Stimulated activated CD8-positive, alpha-beta memory T cell treated with anti-CD3 and anti-CD28 coated beads, Interleukin-4, amount 100 ng/mL, for 1 hour (primary cell): ENCODE measurements at places on chromosomes 11 and 22.

DNA sequence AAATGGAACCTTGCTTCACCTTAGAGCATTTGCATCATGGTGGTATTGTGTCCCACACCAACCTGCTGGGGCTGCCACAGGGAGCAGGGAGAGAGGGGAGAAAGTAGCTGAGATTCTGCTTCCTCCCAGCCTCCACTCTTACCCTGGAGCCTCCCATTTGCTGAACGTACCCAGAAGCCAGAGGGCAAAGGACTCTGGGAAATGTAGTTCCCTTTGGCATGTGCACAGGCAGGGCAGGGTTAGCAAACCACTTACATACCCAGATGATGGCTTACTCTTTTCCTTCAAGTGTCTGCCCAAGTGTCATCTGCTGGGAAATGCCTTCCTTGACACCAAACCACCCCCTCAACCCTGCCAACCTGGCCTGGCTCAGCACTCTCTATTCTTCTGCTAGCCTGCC lies 16.9 kb downstream of the SMIM38 start:
- DNase-seq: no peak

GRCh38 chr22:22555596-22555995 lies 3.5 kb downstream of the PRAME start:
- DNase-seq: no peak

GRCh38 chr11:67647471-67647870 lies 3.1 kb downstream of the ACY3 start:
- DNase-seq: no peak

DNA sequence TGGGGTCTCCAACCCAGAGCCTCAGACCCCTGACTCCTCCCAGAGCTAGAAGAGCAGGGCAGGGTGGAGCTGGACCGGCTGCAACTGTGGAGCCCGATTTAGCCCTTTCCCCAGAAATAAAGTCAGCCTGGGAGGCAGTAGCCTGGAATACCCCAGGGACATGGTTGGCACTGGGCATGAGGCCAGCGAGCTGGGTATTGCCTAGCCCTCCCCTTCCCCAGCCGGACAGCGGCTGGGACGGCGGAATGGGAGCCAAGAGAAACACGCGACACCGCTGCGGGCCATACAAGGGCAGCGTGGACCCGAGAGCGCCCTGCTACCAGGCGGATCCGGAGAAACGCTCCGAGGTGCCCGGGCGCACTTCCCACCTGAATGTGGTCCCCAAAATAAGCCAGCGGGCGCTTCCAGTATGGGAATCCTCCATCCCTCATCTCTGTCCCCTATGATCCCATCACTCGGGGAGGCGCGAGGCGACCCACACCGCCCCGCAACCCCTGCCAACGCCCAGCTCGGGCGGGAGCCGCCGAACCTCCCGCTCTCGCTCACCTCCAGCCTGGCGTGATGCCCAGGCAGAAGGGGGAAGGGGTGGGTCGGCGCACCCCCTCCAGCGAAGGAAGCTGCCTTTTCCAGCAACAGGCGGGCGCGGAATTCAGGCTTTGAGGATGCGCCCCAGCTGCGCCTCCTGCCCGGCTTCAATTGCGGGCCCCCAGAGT lies 758 bp downstream of the MCAM start:
- no peak for DNase-seq

GRCh38 chr11:35347173-35347878 lies 72.0 kb downstream of the SLC1A2 start:
- no peak for DNase-seq

- no peak for DNase-seq
These were observed 6.2 kb upstream of the FTH1 start for GRCh38 chr11:61973476-61974162.

- no peak for DNase-seq
These were observed 25.9 kb upstream of the SCARF2 start for GRCh38 chr22:20463324-20464095.

- no peak for DNase-seq
These were observed 1.4 kb downstream of the XBP1 start for GRCh38 chr22:28798810-28799605.

- no peak for DNase-seq
These were observed 5.4 kb downstream of the GRK2 start for GRCh38 chr11:67271541-67272284.

- DNase-seq: no peak
These were observed 12.4 kb downstream of the UCP2 start for GRCh38 chr11:73969991-73970800.

DNA sequence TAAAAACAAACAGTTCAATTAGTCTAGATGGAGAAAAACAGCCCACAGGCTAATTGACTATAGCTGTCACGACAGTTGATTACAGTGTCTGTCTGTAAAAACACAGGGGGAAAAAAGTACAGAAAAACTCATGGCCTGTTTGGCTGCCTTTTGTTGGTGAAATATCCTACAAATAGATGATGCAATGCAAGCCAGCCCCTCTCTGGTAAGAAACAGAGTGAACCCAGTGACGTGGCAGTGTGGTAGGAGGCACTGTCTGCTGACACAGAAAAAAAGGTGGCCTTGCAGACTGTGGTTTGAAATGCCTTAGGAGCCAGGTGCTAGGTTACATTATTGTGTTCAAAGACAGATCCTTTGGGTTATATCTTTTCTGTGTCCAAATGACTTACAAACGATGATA lies 431.4 kb upstream of the CCDC90B start:
- DNase-seq: no peak

DNA sequence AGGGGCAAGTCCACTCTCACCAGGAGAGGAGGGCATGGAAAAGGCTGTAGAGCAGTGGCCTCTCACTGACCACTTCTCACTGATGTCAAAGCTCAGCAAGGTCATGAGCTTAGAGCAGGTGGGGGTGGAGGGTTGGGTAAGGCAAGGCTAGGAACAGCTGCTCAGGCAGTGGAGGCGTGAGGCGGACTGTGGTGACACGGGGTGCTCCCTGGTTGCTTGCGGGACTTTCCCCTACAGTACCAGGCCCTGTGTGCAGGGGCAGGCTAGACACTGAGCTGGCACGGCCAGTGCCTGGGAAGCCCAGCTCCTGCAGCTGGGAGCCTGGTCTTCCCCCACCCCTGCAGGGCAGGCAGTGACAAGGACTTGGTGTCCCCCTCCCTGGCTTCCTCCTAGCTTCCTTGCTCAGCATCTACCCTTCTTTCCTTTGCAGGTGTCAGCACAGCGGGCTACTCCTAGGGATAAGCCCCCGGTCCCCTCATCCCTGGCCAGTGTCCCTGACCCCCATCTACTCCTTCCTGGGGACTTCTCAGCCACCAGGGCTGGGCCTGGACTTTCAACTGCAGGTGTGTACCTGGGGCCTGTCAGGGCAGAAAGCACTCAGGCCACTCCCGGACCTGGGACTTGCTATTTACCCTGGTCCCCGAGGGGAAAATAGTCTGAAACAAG lies 45.6 kb downstream of the PISD start:
- no peak for DNase-seq

DNA sequence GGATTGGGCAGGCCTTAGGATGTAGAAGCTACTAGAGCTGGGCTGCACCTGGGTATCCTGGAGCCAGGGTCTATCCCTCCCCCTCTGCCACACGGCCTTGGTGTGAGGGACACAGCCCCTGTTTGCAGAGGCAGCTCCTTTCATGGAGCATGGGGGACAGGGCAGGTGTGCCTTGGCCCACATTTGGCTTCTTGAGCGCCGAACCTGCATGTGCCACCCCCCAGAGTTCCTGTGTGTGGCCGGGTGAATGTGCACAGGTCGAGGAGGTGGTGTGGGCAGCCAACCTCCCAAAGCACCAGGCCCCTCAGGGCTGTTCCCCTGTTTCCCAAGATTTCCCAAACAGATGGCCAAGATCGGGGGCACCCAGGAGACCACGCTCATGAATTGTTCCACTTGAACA lies 7.9 kb upstream of the KCNQ1OT1 start:
- DNase-seq: no peak

DNA sequence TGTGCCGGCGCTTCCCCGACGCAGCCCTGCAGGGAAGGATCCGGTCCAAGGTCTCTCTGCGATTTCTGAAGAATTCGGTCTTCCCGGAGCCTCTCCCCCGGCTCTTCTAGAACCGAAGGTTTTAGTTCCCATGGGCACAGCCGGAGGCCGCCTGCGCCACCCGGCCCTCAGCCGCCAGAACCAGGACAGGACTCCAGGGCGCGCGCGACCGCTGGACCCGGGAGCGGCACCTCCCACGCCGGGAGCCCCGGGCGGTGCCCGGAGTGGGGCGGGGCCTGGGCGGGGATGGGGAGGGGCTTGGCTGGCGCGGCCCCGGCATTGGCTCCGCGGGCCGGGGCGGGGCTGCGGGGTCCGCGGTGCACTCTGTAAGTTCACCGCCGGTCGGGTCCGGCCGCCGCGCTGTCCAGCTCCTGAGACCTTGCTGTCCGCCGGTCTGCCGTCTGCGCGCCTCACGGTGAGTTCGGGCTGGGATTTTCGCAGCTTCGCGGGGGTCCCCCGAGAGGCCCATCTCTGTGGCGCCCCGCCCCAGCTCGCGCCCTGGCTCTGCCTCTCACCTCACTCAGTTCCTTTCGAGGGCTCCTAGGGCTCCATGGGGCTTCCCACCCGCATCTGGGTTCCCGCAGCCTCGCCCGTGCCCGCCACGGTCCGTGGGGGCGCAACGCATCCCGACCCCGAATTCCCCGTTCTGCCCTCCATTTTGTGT lies at the start of gene CDC42EP2:
TSS of gene CDC42EP2 (plus strand) at position 366 of the 703 bp plus-strand sequence. CDS start 6,033 bp downstream, outside the sequence.
- DNase-seq: peak; percentile 66

DNA sequence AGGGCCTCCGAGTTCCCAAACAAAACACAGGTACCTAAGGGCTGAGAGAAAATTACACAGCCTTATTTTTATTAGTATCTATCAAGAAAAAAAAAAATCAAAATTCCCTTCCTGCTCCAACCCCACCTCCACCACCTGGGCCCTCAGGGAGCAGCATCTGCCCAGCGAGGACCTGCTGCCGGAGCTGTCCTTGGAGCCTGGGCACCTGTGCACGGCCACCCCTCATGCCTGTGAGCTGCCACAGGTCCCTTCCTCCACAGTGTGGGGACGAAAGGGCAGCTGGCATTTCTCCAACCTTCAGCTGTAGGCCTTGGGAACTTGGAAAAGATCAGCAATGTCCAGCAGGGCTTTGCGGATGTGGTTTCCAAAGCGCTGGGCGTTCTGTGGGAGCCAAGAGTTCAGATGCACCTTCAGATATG lies 6.3 kb upstream of the SYCE3 start:
- DNase-seq: no peak

- no peak for DNase-seq
These were observed 95.4 kb downstream of the MYO18B start for GRCh38 chr22:25837288-25837900.

DNA sequence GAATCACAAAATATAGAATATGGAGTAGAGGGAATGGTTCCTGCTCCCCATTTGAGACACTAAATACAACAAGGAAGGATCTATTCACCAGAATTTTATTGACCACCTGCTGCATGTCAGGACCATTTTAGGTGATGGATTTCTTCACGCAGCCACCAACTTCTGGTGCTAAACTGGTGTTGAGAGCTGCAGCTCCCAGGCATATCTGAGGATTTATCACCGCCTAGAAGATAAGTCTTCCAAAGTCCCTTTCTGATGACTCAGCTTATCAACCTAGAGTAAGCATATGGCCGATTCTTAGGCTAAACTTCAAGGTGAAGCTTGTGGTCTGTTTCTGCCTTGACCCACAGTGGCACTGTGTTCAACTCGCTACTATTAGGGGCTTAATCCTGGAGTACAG lies 6.7 kb downstream of the DDI1 start:
- no peak for DNase-seq

GRCh38 chr11:45102361-45102809 lies 44.1 kb upstream of the PRDM11 start:
- no peak for DNase-seq

GRCh38 chr11:75371949-75372876 lies 20.8 kb upstream of the ARRB1 start:
- no peak for DNase-seq

DNA sequence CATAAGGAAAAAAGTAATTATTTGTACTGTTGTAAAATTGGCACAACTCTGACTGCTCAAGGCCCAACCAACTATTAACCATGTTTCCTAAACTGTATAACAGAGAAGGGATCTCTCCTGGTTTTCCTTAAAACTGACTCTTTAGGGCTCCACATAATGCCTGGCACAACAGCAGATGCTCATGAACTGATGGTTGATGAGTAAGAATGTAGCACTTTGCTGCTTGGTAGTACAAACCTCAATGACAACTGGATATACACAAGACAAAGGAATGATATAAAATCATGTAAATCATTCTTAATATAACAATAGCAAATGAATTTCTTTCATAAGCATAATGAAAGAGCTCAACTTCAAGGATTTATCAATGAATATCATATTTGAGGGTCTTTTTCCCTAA lies 11.7 kb downstream of the MSANTD2 start:
- DNase-seq: no peak

DNA sequence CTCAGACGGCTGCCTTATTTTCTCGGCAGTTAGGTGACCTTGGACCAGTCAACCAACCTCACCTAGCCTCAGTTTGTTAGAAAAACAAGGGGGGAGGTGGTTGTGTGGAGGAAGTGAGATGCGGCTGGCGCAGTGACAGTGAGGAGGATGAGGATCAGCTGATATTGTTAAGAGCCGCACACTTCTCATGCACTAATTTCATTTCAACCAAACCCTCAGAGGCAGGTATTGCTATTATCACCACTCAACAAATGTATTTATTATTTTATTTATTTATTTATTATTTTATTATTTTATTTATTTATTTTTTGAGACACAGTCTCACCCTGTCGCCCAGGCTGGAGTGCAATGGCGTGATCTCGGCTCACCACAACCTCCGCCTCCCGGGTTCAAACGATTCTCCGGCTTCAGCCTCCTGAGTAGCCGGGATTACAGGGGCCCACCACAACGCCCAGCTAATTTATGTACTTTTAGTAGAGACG lies 2.1 kb downstream of the LGALS1 start:
- DNase-seq: peak; percentile 34

DNA sequence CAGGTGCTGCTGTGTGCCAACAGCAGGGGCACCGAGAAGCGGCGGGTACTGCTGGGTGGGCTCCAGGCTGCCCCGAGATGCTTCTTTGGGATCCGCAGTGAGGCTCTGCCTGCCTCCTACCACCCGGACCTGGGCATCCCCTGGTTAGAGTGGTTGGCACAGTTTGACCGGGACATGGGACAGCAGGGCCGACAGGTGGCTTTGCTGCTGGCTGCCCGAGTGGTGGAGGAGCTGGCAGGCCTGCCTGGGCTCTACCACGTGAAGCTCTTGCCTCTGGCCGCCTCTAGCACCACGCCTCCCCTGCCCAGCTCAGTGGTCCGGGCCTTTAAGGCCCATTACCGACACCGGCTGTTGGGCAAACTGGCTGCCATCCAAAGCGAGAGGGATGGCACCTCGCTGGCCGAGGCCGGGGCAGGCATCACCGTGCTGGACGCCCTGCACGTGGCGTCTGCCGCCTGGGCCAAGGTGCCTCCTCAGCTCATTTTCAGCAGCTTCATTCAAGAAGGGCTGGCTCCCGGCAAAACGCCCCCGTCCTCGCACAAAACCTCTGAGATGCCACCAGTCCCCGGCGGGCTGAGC lies 1.9 kb downstream of the TIGD3 start:
- DNase-seq: no peak

- DNase-seq: no peak
These were observed 453.4 kb downstream of the NTM start for GRCh38 chr11:131823772-131824171.
